AG20443 (cell line): ENCODE measurements at places on chromosomes 3 and 15.
A peak's percentile ranks its signal among the peaks of the same experiment; 100 is the strongest.

DNA sequence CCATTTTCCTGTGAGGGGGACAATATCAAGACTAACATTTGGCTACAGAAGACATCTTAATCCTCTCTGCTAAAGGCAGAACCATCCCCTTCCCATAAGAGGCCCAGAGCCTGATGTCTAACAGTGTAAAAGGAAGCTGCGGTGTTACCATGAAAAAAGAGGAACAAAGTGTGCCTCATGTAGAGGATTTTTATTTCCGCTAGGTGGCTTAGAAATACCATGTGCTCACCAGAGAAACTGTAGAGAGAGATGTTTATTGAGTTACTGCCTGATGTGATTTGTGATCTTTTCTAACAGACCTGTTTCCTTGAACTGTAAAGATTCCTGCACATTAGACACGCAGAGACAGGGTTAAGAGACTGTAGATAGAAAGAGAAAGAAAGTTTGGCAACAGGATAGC is 22.0 kb downstream of the OR5H15 start:
- DNase-seq, result peak; percentile 7

DNA sequence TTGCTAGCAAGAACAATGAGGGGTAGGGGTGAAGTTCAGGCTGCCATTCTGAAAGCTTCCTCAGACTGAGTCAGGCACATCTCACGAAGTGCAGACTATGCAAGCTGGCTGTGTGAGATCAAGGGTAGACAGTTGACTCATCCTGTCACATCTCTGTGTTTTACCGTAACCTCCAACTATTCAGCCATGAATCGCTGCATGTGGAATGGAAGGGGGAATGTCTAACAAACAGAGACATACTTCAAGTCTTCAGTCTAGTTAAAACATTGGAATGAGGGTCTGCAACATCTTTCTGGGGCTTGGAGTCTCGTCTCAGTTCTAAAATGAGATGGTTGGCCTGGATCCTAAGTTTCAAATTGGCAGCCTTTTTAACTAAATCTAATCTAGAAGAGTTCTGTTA is 25.9 kb downstream of the AGTR1 start:
- DNase-seq, result peak; percentile 82

DNA sequence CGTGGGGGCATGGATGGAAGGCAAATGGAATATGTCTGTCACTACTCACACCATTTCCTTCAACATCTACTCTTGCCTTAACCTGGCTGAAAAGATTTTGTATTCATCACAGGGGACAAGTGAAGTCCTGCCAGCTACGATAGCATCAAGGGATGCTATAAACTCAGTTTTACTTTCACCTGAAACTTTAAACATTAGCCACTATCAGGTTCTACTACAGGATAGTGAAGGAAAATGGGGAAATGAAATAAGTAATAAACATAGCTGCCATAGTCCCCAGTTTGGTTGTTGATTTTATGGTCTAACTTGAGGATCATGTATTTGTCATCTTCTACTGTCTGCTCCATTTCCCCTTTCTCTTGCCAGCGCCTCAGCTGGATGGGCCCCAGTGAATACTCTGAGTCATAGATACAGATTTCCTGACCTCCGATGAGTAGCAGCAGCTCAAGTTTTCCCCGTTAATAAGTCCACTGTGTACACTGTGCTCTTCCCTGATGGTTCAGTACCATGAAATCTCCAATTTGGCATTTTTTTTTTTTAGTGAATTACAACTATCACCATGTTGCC is 338.2 kb upstream of the SLCO3A1 start:
- peak; percentile 90 for DNase-seq

GRCh38 chr3:177475356-177475665 is 278.0 kb upstream of the TBL1XR1 start:
- DNase-seq, result no peak

DNA sequence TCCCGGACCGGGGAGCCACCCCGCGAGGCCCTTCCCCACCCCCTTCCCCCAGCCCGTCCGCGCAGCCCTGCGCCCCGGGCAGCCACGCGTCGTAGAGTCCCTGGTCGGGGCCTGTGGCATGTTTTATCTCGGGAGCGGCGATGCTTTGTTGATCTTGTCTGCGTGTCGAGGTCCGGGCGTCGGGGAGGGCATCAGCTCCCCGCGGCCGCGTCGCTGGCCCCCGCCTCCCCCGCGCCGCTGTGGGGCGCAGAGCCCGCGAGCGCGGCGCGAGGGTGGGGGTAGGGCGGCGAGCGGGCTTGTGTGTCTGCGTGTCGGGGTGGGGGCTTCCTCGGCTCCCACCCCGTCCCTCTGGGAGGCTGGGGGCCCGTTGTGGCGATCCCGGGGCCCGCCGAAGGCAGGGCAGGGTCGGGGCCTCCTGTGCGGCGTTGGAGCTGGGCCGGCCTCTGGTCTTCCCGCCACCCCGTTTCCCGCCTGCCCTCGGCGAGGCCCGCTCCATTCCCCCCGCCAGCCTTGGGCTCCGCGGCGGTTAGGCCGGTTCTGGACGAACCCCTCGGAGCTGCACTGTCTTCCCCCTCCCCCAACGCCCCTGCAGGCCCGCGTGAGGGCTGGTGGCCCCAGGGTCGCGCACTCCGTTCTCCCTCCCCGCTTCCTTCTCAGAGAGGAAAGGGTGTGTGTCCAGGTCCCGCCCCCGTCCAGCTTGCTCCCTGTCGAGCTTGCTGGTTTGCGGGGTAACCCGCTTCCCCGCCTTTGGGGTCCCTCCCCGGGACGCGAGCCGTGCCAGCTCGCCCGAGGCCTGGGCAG is 695 bp downstream of the GMPS start:
- DNase-seq, result peak; percentile 60

- DNase-seq, result peak; percentile 16
Measured at GRCh38 chr3:81339040-81339845, 422.2 kb downstream of the GBE1 start.

DNA sequence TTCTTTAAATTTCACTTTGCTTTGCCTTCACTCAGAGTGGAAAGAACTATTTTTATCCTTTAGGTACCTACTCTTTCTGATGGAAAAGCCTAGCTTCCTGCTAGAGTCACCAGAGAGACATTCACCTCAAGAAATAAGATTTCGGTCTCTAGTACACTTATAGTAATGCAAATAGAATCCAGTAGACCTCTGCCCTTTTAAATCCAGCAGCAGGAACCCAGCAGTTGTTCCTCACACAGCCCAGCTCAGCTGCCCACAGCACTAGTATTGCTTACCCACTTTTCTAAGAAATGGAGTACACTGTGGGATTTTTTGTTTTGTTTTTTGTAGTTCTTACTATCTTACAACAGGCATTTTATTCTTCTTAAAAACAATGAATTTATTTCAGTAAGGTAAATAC is 497.0 kb upstream of the CCDC54 start:
- DNase-seq, result no peak

- DNase-seq, result no peak
Measured at GRCh38 chr15:100847194-100847593, 32.4 kb upstream of the ALDH1A3 start.

- no peak for DNase-seq
Measured at GRCh38 chr3:139454346-139454745, 22.0 kb downstream of the RBP2 start.

DNA sequence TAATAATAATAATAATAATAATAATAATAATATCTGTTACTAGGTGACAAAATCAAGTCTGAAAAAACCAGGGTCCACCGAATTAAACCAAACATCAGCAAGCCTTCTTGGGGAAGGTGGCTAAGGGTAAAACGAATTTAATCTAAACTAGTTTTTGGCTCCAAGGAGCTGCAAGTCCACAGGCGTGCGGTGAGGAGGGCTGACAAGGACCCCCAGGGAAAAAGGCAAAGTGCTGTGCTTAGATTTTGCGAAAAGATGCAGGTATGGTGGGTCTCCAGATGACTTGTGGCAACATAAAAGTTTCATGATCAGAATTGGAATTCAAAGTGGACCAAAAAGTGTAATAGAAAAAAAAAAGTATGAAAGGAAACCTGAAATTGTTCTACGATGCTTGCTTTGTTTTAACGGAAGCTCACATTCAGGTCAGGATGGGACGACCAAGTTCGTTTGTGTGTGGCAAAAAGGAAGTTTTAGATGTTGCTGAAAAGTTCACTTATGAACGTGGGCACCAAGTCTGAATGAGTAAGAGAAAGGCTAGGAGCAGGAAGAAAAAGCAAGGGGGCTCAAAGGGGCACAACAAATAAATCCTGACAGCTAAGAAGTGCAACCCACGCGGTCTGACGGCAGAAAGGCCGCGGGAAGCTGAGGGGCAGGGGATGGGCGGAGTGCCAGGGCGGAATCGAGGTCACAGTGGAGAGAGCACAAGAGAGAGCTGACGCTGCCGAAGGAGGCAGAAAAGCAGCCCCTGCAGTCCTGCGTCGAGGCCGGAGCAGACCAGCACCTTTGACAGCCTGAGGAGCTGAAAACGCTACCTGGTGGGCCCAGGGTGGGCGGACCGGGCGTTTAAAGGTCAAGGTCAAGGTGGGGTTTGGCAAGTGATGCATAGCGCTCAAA is 1.1 kb downstream of the WDR82 start:
- DNase-seq, result peak; percentile 71

GRCh38 chr15:62832231-62832630 is 210.3 kb upstream of the TPM1 start:
- DNase-seq, result no peak

DNA sequence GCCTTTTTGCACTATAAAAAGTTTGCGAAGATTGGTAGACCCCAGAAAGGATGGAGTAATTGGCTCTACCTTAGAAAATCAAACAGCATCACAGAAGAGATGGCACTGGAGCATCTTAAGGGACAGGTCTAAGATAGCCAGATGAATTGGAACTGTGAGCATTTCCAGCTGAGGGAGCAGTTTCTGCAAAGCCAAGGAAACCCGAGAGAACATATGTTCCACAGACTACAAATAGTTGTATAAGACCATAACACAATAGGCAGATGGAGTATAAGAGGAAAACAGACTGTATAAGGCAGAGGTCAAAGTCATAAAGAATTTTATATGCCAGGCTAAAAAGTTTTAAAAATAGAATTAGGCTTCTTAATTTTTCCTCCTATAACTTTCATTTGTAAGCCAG is 46.0 kb downstream of the TSC22D2 start:
- DNase-seq, result no peak

GRCh38 chr3:114706591-114707232 is 412.9 kb downstream of the TIGIT start:
- DNase-seq, result peak; percentile 17

DNA sequence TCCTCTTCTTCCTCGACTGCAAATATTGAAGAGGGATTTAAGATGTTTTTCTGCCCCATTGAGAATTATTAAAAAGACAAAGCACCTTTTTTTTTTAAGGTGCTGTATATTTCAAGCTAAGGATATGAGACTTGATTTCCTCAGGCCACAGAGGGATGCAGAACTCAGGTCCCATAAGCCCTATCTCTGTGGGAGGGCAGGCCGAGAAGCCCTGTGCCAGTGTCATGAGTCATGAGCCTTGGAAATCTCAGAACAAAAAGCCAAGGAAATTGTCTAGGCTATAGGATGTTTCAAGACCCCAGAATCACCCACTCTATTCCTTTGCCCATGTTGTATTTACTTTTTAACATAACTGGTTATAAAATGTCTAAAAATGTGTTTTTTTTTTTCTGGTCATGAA is 7.3 kb downstream of the ESYT3 start:
- peak; percentile 53 for DNase-seq

GRCh38 chr3:52272831-52273230 is 5.6 kb downstream of the WDR82 start:
- no peak for DNase-seq

DNA sequence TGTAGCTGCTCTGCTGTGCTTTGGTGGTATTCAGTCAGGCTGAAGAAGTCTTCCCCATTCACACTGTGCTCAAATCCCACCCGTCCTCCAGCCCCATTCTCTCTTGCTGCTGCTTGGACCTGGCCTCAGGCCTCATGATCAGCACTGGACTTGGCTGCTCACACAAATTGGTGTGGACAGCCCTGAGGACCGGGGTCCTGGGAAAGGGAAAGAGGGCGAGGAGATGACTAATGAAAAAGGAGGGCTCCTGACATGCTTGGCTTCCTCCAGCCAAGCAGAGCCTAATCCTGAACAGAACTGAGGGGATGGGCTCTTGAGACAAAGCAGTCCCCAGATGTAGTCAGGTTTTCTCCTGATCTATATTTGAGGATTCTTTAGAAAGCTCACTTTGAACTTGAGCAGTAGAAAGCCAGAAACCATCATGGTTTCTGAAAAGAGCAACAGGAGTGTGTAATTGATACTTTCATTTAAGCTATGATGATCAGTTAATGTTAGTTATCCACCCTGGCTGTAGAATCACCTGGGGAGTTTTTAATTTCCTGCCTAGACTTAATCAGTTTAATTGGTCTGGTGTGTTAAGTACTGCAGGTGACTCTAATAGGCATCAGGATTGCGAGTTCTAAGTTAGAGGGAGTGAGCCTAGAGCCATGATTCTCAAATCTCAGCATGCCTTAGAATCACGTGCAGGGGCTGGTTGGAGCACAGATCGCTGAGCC is 79.4 kb upstream of the THBS1 start:
- DNase-seq, result no peak

DNA sequence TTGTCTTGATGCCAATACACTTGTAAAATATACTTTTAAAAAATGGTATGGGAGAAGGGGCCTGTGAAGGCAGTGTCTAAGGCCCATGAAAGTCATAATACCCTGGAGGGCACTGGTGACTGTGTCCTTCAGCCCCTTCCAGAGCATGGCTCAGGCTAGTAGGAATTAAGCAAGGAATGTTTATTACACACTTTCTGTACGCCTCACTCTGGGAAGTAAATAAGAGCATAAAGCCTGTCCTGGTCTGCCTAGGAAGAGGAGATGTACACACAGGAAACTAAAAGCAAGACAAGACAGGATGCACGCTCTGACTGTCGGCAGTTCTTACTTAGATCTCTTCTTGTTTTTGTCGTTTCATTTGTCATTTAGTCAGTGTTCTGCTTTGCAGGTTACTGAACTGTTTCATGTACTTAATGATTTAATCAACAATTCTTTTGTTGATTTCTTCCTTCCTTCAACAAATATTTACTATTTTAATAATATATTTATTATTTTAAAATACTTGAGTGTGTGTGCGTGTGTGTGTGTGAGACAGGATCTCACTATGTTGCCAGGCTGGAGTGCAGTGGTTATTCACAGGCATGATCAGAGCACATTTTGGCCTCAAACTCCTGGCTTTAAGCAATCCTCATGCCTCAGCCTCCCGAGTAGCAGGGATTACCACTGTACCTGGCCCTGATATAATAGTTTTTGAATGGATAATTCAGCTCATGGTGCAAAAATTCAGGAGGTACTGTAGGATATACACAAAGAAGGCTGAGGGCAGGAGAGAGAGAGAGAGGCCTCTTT is 9.0 kb upstream of the SMAD6 start:
- no peak for DNase-seq

DNA sequence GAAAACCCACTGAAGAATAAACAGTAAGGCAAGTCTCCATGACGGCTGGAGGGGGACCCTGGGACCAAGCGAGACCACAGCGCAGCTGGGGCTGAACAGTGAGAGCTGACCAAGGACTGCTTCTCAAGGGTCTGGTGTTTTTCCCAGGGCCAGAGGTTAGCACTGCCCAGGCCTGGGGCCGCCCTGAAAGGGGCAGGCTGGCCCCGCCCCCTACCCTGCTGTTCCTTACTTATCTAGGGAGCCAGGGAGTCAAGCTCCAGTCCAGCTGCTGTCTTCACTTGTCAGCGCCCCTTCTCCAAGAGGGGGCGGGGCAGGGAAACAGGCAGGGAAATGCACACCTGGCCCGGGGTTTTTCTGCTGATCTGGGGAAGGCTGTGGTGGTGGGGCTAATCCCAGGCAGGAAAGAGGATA is 51.6 kb upstream of the HACD2 start:
- DNase-seq, result no peak

GRCh38 chr15:100373120-100373896 is 31.5 kb upstream of the ADAMTS17 start:
- DNase-seq, result no peak
